ENCODE measurements at places on chromosomes 3 and 15.

GRCh38 chr3:170205302-170205701 is 16.9 kb upstream of the PRKCI start:
- DNase-seq = no peak

DNA sequence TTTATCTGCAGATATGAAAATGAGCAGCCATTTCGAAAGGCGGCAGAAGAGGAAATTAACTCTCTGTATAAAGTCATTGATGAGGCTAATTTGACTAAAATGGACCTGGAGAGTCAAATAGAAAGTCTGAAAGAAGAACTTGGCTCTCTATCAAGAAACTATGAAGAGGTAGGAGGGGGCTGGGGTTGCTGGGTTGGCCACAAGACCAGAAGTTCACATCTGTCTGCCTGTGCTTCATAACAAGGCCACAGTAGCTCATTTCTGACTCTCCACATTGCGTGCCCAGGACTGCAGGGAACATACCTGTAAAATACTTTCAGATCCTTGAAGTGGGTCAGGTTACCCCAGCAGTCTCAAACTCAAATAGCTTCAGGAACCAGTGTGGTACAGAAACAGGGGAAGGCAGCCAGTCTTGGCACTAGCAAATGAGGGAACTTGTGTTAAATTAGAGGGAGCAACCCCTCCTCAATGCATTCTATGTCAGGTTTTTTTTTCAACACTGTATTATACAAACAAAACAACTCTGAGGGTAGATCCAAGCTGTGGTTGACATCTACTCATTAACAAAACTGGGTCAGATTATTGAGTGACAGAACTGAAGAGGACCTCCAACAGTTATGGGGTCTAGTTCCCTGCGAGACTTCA is 48.7 kb downstream of the BFSP2 start:
- DNase-seq = no peak

DNA sequence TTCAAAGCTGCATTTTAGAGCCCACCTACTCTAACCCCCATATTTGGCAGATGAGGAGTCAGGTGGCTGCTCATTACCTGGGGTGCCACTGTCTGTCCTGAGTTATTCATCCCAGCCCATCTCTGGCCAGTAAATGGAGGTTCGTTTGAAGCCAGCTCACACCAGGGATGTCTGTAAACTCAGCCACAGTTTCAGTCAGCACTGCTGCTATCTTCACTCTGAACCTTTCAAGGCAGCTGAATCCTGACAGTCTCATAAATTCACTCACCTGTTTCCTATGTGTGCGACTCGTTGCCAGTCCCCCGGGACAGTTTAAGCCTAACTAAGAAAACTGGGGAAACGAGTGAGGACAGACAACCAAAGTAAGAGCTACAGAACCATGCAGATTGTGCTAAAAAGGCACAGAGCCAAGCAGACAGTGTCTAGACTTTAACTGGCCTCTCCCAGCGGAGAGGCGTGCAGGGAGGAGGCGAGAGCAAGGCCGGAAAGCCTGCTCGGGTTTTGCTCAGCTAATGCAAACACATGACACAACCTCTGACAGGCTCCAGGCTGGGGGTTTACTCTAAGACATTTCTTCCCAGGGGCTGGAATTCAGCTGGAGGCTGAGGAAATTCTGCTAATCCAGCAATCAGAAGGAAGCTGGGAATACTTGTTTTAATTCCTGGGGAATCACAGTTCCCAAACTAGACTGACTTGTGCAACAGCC is 12.0 kb downstream of the FSTL1 start:
- DNase-seq = no peak

GRCh38 chr3:73499787-73500186 is 125.0 kb downstream of the PDZRN3 start:
- no peak for DNase-seq

DNA sequence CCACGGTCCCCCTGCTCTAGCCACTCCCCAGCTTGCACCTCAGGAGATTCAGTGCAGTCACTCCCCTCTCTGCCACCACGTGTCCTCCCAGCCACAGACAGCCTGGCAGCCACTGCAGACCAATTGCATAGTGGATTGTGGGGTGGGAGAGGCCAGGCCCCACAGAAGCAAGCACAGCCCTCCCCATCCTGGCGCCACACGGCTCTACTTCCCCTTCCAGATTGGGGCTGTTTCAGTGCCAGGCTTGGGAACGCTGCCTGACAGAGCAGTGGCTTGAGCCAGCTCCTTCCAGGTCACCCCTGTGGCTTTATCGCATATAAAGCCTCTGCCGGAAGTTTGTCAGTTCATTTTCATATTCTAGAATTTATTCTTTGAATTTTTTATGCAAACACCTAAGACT is 90.7 kb downstream of the TMEM266 start:
- DNase-seq = no peak

DNA sequence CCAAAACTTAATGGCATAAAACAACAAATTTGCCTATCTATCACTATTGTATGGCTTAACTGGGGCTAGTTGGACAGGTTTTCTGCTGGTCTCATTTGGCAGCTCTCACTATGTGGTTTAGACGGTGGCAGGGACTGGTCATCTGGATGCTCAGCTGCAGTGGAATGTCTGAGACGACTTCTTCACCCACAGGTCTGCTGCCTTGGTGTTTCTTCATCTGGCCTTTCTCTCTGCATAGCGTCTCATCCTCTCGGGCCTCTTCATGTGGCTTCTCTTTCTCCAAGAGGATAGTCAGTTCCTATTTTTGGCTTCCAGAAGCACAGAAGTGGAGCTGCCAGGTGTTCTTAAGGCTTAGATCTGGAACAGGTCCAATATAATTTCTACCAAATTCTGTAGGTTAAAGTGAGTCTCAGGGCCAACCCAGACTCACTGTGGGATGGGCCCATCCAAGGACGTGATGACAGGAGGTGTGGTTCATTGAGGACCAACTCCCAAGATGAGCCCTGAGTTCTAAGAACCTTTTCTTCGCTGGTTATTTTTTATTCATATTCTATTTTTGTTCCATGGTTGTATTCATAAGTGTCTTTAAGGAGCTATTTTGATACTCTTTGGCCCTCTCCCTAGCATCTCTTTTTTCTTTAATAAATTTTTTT is 18.6 kb downstream of the UBE2Q2 start:
- DNase-seq = no peak

DNA sequence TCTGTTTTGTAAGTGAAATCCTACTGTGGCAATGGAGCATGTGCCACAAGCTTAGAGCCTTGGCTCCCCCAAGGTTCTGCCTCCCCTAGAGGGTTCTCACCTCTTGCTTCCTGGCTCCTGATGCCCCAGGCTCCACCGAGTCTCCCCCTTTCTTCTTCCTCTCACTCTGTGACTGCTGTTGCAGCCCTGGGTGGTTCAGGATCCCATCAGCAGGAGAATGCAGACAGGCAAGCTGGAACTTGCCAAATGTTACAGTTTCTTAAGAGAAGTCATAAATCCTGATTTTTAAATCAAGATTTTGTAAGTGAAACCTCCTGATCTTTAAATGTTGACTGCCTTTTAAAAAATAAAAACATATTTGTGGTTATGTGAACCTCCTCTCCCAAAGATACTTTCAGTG is 133.9 kb downstream of the CCNL1 start:
- no peak for DNase-seq

GRCh38 chr3:132180337-132180791 is 136.8 kb upstream of the ACP3 start:
- no peak for DNase-seq

Measured in activated CD4-positive, alpha-beta T cell treated with anti-CD3 and anti-CD28 coated beads for 1 hour (primary cell).